ENCODE measurements at places on chromosomes 11 and 22.

DNA sequence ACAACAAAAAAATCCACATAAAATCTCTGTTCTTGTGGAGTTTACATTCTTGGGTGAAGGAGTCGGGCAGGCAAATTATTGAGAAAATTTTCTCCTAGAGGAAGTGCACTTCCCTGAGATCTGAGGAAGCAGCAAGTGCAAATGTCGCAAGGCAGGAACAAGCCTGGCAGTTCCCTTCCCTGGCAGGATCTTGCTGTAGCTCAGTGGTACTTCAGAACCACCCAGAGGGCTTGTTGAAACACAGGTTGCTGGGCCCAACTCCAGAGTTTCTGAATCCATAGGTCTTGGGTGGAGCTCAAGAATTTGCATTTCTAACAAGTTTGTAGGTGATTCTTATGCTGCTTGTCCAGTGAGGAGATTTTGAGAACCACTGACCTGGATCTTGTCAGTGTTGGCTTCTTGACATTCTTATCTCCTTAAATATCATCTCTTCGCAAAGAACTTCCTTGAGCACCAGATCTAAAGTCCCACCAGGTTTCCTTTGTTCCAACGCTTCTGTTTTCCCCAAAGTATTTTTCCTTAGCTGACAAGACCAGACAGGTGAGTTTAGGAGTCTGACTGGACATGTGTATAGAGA is 9.6 kb downstream of the QSER1 start:
- no peak for DNase-seq

DNA sequence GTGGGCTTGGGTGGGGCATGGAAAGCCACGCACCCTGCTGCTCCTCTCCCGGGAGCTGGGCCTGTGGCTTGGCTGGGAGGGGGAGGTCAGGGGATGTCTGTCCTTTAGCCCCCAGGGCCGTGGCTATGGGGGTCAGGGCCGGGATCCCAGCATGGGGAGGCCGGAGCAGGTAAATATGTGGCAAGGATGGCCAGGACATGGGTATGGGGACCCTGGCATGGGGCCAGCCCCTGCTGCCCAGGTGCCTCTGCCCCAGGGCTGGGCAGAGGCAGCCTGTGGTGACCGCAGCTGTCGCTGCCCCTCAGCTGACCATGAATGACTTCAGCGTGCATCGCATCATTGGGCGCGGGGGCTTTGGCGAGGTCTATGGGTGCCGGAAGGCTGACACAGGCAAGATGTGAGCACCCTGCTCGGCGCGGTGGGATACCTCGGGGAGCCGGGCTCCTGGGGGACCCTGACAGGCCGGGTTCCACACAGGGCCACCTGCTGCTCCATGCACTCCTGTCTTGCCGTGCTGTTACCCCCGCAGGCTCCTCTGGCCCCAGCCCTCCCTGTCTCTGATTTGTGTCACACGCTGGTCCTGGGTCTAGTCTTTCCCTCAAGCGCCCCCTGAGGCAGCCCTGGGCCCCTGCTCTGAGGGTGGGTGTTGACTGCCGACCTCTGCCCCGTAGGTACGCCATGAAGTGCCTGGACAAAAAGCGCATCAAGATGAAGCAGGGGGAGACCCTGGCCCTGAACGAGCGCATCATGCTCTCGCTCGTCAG is 8.1 kb upstream of the ANKRD13D start:
- DNase-seq: no peak

- DNase-seq: no peak
These were observed 289.4 kb downstream of the GUCY1A2 start for GRCh38 chr11:106728859-106729258.

GRCh38 chr22:46417769-46418168 is 82.3 kb downstream of the TRMU start:
- no peak for DNase-seq

DNA sequence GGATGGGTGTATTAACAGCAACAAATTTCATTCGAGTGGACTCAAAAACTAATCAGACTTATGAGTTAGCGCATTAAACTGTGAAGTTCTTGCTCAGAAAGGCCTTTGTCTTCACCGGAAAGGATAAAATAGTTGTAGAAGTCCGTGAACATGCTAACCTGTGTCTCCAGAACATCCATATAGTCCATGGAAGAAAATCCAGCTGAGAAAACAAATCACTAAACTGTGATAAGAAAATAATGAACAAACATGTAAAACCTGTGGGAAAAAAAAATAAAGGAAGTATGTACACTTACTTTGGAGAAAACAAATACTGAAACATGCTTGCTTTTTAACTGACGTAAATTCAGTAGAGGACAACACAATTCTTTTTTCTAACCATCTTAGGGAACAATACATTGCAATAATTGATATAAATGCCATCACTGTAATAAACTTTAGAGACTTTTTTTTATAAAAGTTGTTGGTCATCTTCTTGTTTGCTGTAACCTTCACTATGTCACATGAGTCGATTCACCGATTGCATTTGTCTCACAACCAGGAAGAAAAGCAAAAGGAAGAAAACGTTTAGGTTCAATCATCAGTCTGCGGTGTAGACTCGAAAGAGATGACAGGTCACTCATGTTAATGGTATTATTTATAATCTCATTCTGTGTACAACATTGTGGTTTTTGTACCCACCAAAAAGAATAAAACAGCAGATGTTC is 41.9 kb downstream of the MSANTD4 start:
- DNase-seq: no peak

DNA sequence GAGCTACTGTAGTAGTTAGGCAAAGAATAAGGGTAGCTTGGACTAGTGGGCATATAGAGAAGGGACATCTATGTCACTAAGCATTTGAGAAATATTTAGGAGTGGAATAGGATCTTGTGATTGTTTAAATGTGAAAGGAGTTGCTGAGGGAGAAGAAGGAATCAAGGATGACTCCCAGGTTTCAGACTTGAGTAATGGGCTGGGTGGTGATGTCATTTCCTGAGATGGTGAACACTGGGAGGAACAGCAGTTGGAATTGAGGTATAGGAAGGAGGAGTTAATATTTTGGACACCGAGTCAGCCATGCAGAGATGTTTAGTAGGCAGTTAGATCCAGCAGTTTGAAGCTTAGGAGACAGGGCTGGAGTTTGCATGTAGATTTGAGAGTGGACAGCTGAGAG is 40.1 kb downstream of the REXO2 start:
- DNase-seq: no peak

- no peak for DNase-seq
These were observed 31.1 kb downstream of the RPL3 start for GRCh38 chr22:39288135-39288898.

GRCh38 chr22:41197038-41197972 is 7.8 kb upstream of the L3MBTL2 start:
- DNase-seq: no peak

DNA sequence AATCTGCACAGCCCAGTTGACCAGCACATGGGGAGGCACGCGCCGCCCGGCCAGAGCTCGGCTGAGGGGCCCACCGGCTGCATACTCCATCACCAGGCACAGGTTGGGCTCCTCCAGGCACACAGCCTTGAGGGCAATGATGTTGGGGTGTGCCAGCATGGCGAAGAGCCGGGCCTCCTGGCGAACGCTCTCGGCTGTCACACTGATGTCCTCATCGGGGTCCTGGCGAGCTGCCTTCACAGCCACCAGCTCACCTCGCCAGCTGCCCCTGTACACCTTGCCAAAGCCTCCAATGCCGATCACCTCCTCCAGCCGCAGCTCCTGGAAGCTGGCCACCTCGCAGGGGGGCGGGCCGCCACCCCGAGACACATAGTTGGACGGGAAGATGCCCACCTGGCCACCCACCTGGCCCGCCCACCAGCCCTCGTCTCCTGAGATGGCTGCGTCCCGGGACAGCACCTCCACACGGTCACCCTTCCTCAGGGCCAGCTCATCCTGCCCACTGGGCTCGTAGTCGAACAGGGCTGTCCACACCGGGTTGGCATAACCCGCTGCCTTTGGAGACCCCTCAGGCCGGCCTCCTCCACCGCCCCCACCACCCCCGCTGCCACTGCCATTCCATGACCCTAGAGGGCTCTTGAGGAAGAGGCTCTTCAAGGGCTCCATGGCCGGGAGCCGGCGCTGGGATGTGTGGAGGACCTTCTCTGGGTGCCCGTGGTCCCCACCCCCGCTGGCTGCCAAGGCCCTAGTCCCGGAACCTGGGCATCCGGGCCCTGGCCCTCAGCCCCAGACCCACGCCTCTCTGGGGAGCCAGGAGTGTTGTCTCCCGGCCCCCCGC is 711 bp downstream of the MAP3K11 start:
- no peak for DNase-seq

DNA sequence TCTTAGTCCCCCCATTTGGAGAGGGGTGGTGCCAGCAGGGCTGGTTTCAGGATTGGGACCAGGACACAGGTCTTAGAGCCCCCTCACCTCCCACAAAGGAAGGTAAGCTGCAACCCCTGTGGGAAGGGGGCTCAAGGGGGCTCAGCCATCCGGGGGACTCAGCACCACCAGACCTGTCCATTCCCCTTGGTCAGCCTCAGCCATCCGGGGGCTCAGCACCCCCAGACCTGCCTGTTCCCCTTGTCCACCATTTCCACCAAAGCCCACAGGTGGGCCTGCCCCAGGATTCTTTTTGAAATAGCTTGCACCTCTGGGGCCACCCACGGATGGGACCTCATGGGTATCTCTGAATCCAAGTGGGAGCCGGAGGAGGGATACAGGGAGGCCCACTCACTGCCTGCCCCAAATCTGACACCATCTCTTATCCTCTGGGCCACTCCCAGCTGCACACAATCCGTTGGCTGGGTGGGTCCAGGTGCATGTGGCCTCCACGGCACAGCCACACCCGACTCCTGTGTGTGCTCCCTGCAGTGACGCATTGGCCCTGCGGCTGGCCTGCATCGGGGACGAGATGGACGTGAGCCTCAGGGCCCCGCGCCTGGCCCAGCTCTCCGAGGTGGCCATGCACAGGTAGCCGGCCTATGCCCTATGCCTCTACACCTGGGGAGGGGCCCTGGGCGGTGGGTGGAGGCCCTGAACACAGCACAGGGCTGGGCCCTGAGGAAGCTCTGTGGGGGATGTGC is 15.9 kb downstream of the MCAT start:
- no peak for DNase-seq

- peak; percentile 88 for DNase-seq
These were observed 65.9 kb downstream of the PHF21A start for GRCh38 chr11:46055371-46055770.

DNA sequence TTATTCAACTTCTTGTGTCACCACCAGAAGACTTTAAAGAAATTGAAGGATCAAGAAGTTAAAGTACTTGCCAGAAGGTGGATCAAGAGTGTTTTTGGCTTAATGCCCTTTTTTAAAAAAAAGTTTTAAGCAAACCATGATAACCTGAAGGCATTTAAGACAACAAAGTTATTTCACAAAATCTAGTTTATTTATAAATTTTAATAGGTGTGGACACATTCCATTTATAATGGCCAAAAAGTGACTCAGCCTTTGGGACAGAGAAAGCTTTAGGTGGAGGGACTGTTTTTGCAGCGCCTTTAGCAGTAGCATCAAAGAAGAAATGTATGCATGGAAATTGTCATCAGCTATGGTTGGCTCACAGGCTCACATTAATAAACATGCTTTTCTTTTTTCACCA is 17.9 kb downstream of the TCP11L1 start:
- no peak for DNase-seq

- DNase-seq: no peak
These were observed 51.1 kb downstream of the LIF start for GRCh38 chr22:30195245-30196140.

DNA sequence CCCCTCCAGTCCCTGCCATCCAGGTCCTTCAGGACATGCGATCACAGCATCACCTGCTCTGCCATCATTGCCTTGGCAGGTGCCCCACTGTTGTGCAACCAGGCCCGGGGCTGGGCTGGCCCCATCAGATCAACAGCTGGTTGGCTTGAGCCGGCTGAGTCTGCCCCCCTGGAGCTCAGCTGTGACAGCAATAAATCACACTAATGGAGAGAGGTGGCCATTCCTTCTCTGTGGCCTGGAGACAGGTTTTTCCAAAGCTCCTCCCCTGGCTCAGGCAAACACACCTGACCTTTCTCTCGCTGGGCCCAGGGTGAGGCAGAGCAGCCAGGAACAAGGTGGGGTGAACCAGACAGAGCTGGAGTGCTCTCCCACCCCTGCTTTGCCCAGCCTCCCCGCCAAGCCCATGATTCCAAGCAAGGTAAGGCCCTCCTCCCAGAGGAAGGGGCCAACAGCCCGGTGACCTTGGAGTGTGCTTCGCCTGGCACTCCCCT is 8.9 kb upstream of the FXYD2 start:
- no peak for DNase-seq

DNA sequence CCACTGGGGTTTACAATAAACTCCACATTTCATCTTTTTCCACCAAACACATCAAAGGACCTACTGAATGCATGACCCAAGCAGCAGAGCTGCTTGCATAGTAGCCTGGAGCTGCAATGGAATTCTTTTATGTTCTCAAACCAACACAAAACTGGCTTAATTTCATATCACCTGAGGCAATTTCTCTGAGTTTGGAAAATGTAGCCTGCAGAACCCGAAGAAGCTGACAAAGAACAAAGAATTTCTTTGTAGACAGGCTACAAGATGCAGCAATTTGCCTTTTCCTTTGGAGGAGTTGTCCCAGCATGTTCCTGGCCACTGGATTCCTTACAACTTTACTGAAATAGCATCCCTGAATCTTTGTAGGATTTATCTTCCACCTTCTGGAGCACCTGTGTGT is 5.5 kb upstream of the TECTA start:
- no peak for DNase-seq

DNA sequence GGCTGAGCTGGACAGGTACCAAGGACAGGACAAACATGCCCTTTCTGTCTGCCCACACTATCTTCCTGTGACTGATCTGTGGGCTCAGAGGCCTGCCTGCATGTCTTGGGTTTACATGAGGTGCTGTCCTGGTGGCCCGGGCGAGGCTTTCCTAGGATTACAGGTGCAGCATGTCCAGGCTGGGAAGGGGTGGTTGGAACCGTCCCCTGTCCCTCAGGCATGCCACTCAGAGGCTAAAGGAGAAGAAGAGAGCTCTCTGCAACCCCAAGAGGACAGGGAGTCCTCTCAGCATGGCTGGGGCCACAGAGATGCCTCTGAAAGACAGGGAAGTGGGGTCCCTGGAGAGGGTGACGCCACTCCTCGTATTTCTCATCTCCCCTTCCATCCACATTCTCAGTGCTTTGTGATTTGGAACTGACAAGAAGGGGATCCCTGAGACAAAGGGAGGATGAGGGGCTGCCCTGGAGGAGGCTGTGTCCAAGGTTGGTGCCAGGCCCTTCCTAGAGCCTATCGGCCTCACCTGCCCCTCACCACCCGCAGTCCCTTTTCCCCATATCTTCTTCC is 64.6 kb upstream of the LMO1 start:
- DNase-seq: no peak

- DNase-seq: no peak
These were observed 267.6 kb upstream of the B3GAT1 start for GRCh38 chr11:134679592-134679991.

DNA sequence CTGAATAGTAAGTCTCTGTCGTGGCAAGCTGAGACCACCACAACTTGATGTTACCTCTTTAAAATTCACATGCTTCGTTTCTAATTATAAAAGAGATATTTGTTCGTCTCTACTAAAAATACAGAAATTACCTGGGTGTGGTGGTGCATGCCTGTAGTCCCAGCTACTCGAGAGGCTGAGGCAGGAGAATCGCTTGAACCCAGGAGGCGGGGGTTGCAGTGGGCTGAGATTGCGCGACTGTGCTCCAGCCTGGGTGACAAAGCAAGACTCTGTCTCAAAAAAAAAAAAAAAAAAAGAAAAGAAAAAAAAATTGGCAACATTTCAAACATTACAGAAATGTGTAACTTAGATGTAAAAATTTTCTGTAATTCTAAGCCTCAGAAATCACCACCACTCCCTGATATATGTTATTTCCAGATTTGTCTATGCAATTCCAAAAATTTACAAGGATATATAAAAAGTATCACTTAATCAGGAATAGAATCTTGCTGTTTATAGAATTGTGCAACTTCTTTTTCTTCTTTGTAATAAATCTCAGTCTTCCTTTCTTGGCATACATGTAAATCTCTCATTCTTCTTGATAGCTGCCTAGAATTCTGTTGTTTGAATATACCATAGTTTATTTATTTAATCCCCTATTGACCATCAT is 37.3 kb downstream of the C11orf96 start:
- no peak for DNase-seq

All from iPS DF 19.7 (cell line).